ENCODE measurements at places on chromosomes 4 and X. TPM values are rescaled to one million over a fixed set of nuclear protein-coding genes. Genes with fewer than 3 reads are reported as not detected.

MAGEA3 gene
- not detected for total RNA-seq

UVSSA gene
- 5.2 TPM for total RNA-seq

SUPT20HL1 gene
- not detected for total RNA-seq

JADE1 gene
- 19.6 TPM for total RNA-seq

IQCM gene
- not detected for total RNA-seq

FTHL17 gene
- not detected for total RNA-seq

YTHDC1 gene
- total RNA-seq, result 20.5 TPM

GPR34 gene
- not detected for total RNA-seq

SPANXB1 gene
- not detected for total RNA-seq

SLC4A4 gene
- 1.5 TPM for total RNA-seq

NEIL3 gene
- total RNA-seq, result 11.1 TPM

ADH7 gene
- total RNA-seq, result not detected

CENPC gene
- total RNA-seq, result 10.4 TPM

CBLL2 gene
- total RNA-seq, result not detected

SLC25A5 gene
- 519 TPM for total RNA-seq

SLC9B2 gene
- 8.4 TPM for total RNA-seq

ITM2A gene
- total RNA-seq, result under 0.01 TPM

CXCL13 gene
- total RNA-seq, result not detected

GPRASP2 gene
- 9.8 TPM for total RNA-seq

CCNB3 gene
- total RNA-seq, result under 0.01 TPM

AADAT gene
- total RNA-seq, result 8.5 TPM

ETDA gene
- total RNA-seq, result not detected

GPRIN3 gene
- under 0.01 TPM for total RNA-seq

KCNIP4 gene
- total RNA-seq, result not detected

DMD gene
- 1.8 TPM for total RNA-seq

AREG gene
- 10.0 TPM for total RNA-seq

FAM50A gene
- 60.2 TPM for total RNA-seq

GLA gene
- 32.9 TPM for total RNA-seq

SOD3 gene
- 4.5 TPM for total RNA-seq

LEF1 gene
- total RNA-seq, result 3.7 TPM

WDR17 gene
- total RNA-seq, result 1.3 TPM

CLDN34 gene
- not detected for total RNA-seq

KLHL5 gene
- 35.3 TPM for total RNA-seq

FAM53A gene
- 5.7 TPM for total RNA-seq

MAGEA1 gene
- not detected for total RNA-seq

PLXNA3 gene
- total RNA-seq, result 17.8 TPM

KLHL15 gene
- 2.4 TPM for total RNA-seq

TREX2 gene
- total RNA-seq, result 0.84 TPM

SPATA4 gene
- 0.17 TPM for total RNA-seq

SPCS3 gene
- total RNA-seq, result 55.1 TPM

DCAF8L1 gene
- total RNA-seq, result not detected

VEGFD gene
- under 0.01 TPM for total RNA-seq

MAGEC1 gene
- total RNA-seq, result not detected

CSAG1 gene
- not detected for total RNA-seq

SULT1E1 gene
- 4.6 TPM for total RNA-seq

RTL9 gene
- 0.30 TPM for total RNA-seq

RHOXF2B gene
- total RNA-seq, result not detected

TMEM185A gene
- 6.4 TPM for total RNA-seq

GAGE2A gene
- total RNA-seq, result not detected

HAUS3 gene
- 6.5 TPM for total RNA-seq

ARX gene
- not detected for total RNA-seq

UGT8 gene
- 0.17 TPM for total RNA-seq
